ENCODE measurements at places on chromosomes 2 and 18. TPM values are rescaled to one million over a fixed set of nuclear protein-coding genes. Genes with fewer than 3 reads are reported as not detected.

DNA sequence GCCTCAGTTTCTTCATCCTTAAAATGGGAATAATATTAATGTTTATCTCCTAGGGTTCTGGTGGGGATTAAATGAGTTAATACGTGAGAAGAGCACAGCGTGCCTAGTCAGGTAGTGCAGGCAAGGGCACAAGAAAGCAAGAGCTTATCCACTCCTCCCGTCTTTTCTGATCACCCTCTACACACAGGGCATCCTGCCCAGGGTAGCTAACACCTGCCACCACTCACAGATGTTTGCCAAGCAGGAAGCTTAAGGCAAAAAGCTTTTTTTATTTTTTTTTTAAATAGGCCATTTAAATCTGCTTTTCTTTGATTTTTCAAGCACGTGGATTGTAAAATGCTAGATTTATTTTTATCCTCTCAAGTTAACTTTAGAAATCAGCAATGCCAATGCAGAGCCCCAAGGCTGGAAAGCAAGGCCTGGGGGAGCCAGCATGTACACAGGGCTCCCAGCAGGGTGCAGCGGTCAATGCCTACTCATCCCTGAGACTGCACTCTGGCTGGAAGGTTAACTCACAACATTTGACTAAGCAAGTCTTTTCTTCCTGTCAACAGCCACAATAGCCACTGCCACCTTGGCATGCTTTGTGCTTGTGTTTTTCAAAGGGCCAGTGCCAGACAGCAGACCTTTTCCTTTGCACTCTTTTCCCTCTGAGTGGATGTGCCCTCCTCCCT, 86.5 kb upstream of the ACAA2 start:
- DNase-seq = no peak
- no peaks in the 10 kb centered on the region for H3K36me3 ChIP-seq
- H3K27me3 ChIP-seq = no peaks in the 10 kb centered on the region
- no peak overlapping the region for H3K4me3 ChIP-seq

- no peak for DNase-seq
- no peaks in the 10 kb centered on the region for H3K27me3 ChIP-seq
- H3K4me3 ChIP-seq = no peak overlapping the region
- H3K36me3 ChIP-seq = no peaks in the 10 kb centered on the region
Measured at GRCh38 chr18:45106331-45106774, 425.7 kb downstream of the SETBP1 start.

GRCh38 chr2:75640621-75641121, 5.9 kb upstream of the MRPL19 start:
- H3K36me3 ChIP-seq = no peaks in the 10 kb centered on the region
- no peak overlapping the region for H3K27ac ChIP-seq
- H3K4me3 ChIP-seq = no peak overlapping the region

NEU2 gene
- not detected for polyA plus RNA-seq

AQP12A gene
- not detected for polyA plus RNA-seq
